ENCODE measurements at places on chromosomes 3 and 15.
A peak's percentile ranks its signal among the peaks of the same experiment; 100 is the strongest.

DNA sequence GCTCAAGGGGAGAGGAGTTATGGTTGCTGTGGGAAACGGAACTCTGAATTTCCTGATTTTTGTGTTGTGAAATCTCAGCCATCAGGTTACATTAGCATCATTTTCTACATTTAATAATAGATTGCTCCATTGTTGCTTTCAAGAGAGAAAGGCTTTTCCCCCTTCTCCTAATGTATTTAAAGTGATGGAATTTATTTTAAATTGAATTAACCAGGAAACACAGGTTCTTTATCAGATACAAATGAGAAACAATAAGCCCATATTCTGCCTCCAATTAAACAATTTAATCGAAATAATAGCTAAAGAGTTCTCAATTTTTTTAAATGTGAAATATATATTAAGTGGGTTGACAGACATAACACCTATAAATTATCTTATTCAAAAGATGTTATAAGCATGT, 30.1 kb downstream of the TUSC7 start:
- DNase-seq, result no peak

GRCh38 chr3:70064194-70064779, 64.8 kb downstream of the SAMMSON start:
- no peak for DNase-seq

DNA sequence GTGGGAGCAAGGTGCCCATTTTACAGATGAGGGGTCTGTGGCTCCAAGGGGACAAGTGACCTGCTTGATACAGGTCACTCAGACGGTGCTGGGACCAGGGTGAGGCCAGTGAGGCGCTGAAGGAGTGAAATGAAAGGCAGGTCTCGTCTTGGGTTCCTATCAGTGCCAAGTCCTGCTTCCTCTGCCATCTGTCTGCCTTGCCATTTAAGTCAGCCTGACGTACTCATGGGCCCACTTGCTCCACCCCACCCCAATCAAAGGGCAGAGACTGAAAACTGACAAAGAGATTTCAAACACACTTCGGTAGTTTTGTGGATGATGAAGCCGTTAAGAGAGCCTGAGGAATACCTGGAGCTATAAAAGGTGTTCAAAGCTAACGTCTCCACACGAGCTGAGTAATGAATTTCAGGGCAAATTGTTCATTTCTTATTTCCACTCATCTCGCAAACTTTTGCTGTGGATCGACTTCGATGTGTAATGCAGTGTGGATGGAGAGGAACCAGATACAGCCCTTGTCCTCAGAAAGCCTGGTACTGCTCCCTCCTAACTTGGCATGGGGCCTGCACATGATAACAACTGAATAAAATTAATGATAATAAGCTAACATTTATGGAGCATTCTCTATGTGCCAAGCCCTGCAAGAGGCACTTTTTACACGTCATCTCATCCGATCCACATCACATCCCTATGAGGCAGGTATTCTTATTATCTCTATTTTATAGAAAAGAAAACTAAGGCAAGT, 36.6 kb downstream of the ATP2B2 start:
- no peak for DNase-seq

GRCh38 chr3:9175421-9175820, 74.0 kb downstream of the SRGAP3 start:
- peak; percentile 52 for DNase-seq

GRCh38 chr3:71254281-71255057, 329.1 kb downstream of the FOXP1 start:
- no peak for DNase-seq

DNA sequence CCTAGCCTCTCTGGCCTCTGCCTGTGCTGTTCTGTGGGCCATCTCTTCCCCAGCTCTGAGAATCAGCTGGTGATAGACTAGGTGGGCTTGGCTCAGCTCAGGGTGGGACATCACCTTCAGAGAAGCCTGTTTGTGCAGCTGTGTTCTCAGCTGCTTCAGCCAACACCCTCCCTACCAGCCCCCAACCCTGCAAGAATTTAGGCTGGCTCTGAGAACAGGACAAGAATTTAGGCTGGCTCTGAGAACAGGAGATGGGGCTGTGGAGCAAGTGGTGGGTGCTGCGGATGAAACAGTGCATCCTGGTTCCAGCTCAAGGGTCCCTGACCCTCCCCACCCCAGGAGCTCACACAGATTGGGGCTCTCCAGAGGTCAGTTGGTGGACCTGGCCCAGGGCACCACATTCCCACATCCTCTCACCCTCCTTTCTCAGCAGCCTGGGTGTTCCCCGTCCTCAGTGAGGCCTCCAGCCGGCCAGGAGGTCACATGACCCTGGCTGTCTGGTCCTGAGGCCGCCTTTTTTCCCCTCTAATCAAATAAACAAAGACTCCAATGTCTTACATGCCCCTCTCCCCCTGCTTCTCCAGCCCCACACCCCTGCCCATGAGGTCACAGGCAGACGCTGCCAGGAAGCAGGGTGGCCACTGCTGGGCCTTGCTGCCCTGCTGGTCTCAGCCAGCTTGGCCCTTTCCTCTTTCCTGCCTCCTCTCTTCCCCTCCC, 14.9 kb downstream of the PLEKHO2 start:
- peak; percentile 61 for DNase-seq

DNA sequence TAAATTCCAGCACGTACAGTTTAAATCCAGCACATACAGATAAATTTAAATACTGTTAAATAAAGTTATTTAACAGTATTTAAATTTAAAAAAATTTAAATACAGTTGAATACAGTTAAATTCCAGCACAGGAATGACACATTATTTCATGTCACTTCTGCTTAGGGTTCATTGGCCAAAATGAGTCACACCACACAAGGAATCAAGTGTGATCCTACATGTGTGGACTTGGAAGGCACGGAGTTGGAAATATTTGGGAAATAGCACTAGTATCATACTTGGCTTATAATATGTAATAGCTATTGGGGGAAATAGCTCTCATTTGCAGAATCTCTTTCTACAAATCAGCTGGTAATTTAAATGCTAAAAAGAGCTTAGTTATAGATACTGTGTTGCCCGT, 10.6 kb downstream of the RAB7A start:
- no peak for DNase-seq

DNA sequence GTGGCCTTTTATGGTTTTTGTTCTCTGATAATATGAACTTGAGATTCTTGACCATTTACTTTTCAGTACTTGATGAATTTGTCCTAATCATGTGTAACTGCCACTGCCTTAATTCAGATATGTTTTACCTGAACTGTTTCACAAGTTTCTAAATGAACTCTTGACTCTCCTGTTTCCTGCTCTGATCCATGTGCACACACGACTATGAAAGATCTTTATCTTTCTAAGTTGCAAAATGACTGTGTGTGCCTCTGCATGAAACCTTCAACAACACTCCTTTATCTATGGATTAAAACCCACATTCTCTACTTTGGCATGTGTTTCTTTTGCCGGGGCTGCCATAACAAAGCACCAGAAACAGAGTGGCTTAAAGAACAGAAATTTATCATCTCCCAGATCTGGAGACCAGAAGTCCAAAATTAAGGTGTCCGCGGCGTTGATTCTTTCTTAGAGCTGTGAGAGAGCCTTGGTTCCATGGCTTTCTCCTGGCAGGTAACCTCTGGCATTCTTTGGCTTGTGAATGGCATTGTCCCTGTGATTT, 275.0 kb downstream of the ADAMTSL3 start:
- no peak for DNase-seq

- peak; percentile 85 for DNase-seq
These were observed 28.0 kb downstream of the SENP7 start for GRCh38 chr3:101484805-101485620.

DNA sequence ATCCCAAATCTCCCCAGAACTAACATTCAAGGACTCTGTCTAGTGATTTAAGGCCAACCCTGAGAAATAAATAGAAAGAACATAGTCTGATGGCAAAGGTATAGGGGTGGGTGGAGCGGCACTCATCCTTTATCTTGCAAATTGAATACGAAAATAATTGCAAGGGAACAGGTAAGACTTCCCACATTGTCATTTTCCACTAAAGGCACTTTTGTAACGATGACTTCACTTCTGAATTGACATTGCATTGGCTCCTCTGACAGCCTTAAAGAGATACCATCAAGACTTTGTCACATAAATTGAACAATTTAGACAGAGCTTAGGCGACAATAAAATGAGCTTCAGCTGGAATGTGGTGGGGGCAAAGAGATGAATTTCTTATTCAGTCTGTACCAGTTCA, 75.3 kb upstream of the PLCL2 start:
- no peak for DNase-seq

- DNase-seq, result no peak
These were observed 14.1 kb downstream of the HDDC3 start for GRCh38 chr15:90918034-90918788.

DNA sequence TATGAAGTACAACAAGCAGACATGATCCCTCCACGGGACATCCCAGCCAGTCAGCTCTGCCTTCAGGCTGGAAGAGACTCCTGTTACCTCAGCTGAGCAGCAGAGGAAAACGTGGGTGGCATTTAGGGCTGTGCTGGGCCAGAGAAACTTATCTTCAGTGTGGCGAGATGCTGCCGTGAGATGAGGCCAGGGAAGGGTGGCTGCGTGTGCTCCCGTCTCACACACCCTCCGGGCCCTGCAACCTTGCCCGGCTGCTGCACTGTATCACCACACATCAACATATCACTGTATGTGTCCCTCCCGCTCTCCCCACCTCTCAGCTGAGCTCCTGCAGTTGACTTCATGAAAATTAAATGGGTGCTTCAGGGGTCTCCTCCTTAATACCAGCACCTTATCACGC, 23.4 kb downstream of the BMF start:
- DNase-seq, result no peak

GRCh38 chr15:47584316-47584715, 133.0 kb upstream of the SEMA6D start:
- DNase-seq, result no peak

GRCh38 chr3:142445816-142446254, 2.0 kb downstream of the XRN1 start:
- DNase-seq, result peak; percentile 58

- no peak for DNase-seq
These were observed 51.4 kb downstream of the SLC6A11 start for GRCh38 chr3:10867384-10867783.

DNA sequence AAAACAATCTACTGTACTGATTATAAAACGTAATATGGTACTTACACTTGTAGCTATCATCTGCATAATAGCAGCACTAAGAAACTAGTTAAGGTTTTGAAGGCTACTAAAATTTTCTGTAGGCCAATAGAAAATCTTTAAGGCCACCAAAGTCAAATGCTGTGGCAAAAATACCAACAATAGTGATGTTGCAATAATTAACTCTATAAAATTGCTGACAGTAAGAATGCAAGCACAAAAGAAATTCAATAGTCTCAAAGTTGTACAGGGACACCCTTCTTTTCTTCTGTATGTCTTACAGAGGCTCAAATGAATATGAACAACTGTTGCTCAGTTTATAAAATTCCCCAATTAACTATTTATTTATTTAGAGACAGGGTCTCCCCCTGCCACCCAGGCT, 62.0 kb downstream of the TMCC1 start:
- no peak for DNase-seq

- no peak for DNase-seq
These were observed 52.3 kb downstream of the PGPEP1L start for GRCh38 chr15:98955331-98955730.

GRCh38 chr15:62269504-62269903, 104.4 kb upstream of the C2CD4B start:
- no peak for DNase-seq

- DNase-seq, result no peak
These were observed 219.9 kb downstream of the CHST2 start for GRCh38 chr3:143339451-143339850.

DNA sequence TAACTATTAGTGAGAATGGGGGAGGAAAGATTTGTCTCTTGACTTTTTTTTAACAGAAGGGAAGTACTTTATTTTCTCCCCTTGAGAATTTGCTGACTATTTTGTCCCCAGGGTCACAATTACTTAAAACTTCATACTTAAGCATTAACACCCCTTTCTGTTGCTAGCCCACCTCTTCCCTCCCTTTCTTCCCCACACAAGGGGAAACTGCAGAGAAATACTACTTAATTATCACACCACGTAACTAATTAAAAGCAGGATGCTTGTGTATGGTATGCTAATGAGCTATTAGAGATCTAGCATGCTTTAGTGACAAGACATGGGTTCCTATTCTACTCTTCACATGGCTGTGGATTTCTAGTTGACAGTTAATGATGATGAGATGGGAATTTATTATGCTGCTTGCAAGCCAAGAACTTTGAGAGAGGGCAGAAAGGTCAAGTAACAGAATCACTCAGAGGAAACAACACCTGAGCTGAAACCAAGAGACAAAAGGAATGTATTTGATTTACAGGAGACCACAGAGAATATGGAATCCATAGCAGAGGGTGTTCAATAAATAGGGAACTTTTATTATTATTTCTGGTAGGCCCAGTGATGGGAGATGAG, 179.2 kb downstream of the LSAMP start:
- DNase-seq, result no peak

- DNase-seq, result no peak
These were observed 82.7 kb downstream of the SLC25A26 start for GRCh38 chr3:66303491-66303901.

DNA sequence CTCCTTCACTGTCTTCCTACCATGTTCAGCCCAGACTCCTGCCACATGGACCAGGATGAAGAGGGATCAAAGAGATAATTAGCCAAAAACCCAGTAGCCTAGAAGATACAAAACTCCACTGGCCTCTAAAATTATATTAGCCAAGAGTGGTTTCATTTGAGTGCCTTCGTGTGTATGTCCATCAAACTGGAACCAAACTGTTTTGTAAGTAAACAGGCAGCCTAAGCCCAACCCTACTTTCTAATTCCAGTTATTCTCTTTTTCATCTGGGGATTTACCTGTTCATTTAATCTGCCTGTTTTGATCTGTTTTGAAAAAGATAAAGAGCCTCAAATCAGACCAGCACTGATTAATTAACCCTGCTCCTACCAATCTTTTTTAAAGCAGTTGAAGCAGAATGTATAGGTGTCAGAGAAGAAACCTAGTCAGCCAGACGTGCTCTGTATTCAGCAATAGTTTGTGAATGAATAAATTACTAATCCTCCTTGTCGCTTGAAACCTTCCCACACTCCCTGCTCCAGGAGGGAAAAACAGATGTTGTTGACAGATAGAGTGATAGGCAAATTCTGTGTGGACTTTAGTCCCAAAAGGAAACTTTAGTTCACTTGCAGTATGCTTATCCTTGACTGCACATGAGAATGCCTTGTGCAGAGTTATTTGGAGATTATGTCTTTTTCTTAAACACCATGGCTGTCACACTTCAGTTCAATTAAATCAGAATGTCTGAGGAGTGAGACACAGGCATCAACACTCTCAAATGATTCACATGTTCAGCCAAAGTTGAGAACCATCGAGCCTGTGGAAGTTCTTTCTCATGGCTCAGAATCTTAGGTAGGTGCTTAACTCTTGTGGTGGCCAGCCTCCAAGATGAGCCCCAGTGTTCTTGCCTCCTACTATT, 55.5 kb upstream of the ZBED2 start:
- no peak for DNase-seq

GRCh38 chr15:92667970-92668485, 12.5 kb upstream of the FAM174B start:
- DNase-seq, result no peak

- peak; percentile 28 for DNase-seq
These were observed 73.6 kb downstream of the TM4SF4 start for GRCh38 chr3:149547954-149548668.

- no peak for DNase-seq
These were observed 676 bp downstream of the GP9 start for GRCh38 chr3:129061023-129061887.

GRCh38 chr3:98962951-98963350, 61.5 kb upstream of the DCBLD2 start:
- DNase-seq, result peak; percentile 76

GRCh38 chr3:3191675-3192285, 12.3 kb upstream of the CRBN start:
- no peak for DNase-seq
